ENCODE measurements at places on chromosomes 2 and 18.

DNA sequence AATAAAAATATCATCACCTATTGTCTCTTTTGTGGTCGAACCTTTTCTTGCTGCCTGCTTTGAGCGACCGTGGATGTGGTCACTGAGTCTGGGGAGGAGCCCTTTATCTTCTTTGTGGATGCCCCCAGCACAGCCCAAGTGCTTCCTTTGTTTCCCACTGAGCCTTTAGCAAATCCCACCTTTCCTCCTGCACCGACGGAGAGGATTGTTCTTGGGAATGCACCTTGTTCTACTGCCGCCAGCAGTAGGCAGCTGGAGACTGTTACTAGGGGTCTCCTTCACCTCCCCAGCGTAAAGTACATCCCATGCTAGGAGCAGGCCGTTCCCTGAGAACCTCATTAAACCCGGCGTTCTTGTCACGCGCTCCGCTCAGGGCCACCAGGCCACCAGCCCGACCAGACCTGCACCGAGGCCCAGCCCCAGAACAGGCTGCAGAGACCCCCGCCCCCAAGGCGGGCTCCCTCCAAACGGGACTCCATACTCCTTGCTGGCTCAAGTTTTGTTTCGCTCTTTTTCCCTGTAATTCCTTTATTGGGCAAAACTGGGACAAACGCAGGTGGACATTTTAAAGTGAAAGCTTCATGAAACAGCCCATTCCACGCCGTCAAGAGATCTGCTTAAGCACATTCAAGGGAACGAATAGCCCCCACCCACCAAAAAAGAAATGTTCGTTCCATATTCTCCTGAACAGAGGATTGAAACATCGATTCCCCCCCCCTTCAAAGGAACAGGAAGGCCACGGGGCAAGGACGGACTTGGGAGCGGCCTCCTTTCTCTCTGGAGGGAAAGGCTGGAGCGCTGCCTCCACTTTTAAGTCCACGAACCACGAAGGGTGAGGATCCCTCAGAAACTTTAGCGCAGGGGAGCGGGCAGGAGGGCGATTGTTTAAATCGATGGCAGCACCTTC, 1.1 kb upstream of the MAT2A start:
- DNase-seq = no peak

- no peak for DNase-seq
Observed at GRCh38 chr2:64455545-64455944, 1.6 kb downstream of the LGALSL start.

GRCh38 chr2:238501311-238501710, 74.6 kb downstream of the ASB1 start:
- DNase-seq = no peak

GRCh38 chr18:7946734-7947377, 379.7 kb downstream of the PTPRM start:
- peak; percentile 32 for DNase-seq

DNA sequence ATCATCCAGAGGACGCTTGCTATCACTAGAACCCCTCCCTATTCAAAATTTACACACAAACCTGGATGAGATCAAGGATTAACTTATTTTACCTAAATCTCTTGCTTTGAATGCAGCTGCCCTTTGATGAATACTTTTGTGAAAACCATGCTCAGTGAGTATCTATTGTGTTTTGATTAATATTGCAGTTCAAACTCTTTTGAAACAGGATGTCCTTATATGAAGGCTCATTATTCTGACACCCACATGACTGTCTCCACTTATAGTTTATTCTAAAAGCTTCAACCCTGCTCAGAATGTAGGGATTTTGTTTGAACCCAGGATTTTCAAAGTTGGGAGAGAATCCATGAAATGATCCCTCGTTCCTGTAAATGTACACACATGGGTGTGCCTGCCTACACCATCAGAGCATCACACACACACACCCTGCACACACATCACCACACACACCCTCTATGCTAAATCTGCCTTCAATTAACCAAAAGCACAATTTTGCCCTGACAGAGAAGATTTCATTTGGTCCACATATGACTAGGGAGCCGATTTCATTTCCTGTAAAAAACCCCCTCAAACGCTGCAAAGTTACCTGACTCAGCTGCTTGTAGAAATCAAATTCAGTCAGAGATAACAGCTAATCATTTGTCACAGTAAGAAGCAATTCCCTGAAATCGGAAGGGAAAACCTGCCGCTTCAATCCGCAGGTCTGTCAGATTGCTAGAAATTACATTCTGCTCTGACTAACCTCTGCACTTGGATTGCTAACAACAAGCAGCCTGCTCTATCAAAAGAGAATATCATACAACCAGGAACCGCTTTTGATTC, 65.2 kb downstream of the ZEB2 start:
- no peak for DNase-seq

DNA sequence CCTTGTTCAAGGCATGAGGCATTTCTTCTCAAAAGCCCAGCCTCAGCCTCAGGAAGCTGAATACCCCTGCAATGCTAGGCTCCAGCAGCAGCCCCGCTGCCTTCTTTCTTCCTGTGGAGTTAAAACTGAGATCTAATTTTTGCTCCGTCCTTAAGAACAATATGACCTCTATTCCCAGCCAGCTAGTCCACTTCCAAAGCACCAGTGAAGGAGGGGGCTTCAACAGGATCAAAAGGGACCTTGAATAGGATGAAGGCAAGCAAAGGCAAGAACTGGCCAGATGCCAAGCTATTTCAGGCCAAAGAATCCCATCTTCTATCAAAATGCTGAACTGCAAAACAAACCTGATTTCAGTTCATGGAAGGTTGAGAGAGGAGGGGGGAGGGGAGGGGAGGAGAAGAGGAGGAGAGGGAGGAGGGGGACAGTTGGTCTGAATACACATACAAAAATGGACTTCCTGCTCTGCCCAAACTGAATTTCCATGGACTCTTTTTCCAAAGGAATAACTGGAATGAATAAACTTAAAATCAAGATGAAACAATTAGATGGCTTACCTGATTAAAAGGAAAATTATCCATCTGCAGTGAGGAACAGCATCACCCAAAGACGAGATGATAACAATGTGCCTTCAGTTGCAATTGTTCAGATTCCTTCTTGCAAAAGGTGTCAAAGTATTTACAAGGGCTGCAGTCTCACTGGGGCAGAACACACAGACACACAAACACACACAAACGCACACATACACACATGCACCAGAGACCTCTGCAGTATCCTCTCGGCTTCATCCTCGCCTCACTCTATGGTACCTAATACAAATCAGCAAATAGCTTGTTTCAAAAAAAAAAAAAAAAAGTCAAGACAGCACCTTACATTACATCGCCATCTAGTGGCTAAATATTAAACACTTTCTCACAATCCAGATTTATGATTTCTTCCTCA, at the start of gene SCN1A:
TSS of gene SCN1A (minus strand) at position 804 of the 939 bp plus-strand sequence. CDS start 54,399 bp downstream, outside the sequence.
- DNase-seq = peak; percentile 52

DNA sequence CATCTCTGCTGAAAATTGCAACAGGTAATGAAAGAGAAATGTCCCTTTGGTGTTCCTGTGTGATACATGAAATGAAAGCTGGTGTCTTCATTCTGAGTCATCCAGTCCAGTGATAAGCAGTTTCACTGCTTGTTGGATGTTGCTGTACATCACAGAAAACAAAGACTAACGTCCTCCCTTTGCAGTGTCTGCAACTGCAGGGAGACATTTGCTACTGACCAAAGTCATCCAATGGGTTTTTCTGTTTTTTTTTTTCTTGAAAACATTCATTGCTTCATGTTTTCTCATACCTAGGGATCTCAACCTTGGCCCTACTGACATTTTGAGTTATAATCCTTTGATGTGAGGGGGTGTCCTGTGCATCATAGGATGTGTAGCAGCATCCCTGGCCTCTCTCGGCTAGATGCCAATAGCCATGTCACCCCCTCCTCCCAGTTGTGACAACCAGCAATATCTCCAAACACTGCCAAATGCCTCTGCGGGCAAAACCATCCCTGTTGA, 63.6 kb upstream of the FZD5 start:
- no peak for DNase-seq

DNA sequence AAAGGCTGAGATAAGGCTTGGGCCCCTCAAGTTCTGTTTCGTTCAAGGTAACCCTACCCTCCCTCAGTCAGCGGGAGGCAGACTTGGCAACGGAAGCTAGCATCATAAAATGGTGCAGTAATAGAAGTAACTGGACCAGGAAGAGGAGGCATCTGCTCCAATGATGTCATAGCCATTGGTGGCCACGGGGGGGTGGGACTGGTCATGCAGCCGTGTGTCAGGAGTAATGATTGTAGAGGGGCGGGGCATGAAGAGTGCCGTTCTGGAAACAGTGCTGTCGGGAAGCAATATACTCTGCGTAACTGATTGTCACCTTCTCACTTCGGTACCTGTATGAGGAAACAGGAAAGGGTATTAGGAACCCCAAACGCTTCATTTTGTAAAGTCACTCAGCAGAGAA, 6.9 kb upstream of the POLR2D start:
- no peak for DNase-seq

- no peak for DNase-seq
Observed at GRCh38 chr18:11802158-11802557, 49.1 kb upstream of the CHMP1B start.

DNA sequence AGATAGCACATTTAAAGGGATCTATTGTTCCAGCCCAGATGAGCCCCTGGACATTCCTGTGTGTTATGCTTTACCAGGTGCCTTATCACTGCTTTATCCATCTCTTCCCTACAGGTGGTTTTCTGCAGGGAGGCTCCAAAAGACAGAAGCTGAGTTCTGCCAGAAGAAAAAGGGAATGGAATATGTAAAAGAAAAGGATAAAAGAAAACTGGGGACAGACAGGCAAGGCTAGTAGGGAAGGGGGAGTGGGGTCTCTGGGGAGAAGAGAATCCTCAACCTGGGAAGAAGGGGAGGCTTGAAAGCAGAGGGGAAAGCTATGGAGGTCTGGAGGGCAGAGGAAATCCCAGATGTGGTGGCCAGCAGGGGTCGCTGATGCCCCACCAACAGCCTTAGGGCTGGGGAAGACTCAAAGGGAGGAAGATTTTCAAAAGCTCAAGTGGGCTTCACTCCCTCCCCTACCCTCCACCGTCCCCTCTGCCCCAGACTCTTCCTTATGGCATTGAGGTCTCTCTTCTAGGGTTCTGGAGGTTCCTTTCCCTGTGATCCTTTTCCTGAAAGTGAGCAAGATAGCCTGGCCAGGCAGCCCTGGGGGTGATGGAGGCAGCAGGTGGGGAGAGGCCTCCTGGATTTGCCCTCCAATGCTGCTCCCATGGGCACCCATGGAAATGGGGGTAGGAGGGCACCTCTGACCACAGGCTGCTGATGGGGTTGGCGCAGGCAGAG, 178.1 kb upstream of the PKDCC start:
- DNase-seq = peak; percentile 37

DNA sequence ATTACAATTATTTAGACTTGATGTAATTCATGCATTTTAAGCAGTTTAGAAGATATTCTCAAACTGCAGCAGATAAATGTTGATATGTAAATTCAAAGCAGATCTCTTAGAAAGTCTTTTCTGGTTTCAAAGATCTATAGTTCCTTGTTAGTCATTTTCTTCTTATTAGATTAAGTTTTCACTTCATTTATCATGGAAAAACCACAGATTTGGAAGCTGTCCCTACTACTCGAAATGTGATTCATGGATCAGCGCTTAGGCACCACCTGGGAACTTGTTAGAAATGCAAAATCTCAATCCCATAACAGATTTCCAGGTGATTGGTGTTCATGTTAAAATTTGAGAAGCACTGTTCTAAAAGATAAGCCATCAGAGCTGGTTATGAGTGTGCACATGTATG, 92.8 kb upstream of the CDH2 start:
- DNase-seq = no peak

DNA sequence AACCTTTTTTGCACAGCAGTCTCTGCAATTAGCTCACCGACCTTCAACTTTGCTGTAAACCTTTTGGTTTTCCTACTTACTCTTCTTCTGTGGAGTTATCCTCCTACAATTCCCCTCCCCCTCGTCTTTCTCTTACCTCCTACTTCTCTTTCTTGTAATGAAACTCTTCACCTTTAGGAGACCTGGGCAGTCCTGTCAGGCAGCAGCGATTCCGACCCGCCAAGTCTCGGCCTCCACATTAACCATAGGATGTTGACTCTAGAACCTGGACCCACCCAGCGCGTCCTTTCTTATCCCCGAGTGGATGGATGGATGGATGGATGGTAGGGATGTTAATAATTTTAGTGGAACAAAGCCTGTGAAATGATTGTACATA, 8.3 kb downstream of the TBR1 start:
- no peak for DNase-seq

DNA sequence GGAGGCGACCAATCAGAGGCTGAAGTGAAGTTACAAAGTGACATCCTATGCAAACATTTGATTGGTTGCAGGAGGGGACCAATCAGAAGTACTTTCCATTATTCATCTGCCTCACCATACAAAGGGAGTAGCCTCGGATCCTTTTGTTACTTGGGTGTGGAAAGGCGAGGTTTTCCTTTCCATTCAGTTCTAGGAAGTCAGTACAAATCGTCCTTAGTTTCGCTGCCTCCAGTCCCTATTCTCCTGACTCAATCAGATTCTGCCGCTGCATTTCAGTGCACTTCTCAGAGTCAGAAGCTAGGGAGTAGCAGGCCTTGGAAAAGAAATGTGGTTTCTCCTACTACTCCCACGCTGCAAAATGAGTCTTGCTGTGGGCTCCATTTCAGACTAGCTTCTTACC, 149.4 kb downstream of the DTNA start:
- no peak for DNase-seq

DNA sequence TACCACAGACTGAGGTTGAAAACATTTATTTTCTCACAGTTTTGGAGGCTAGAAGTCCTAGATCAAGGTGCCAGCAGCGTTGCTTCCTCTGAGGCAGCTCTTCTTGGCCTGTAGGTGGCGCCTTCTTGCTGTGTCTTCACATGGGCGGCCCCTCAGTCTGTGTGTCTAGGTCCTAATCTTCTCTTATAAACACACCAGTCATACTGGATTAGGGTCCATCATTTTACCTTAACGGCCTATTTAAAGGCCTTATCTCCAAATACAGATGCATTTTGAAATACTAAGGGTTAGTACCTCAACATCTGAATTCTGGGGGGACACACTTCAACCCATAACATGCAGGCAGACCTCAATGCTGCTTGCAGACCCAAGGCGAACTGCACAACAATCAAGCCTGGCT, 4.4 kb upstream of the RMC1 start:
- DNase-seq = peak; percentile 35

- no peak for DNase-seq
Observed at GRCh38 chr2:33380719-33381118, 95.7 kb upstream of the RASGRP3 start.

DNA sequence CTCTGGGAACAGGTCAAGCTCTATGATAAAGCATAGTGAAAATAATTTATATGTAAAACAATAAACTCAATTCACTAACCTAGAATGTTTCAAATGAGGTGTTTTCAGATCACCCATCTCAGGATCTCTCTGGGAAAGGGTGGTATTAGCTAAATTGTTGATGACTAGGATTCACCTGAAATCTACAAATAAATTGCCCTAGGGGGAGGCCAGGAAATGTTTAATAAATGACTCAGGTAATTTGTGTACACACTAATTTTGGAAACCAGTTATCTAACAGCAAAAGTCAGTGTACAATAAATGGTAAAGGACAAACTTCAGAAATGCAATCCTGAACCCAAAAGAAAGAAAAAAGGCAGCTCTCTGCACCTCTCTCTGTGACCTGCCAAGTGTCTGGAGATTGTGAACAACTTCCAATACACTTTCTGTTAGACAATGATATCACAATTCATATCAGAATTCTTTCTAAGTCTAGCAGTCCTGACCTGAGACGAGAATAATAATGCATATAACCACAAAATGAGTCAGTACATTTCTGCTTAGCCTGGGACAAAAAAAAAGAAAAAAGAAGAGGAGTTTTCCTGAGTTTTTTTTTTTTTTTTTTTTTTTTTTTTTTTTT, 760.0 kb downstream of the EPHA4 start:
- DNase-seq = no peak

GRCh38 chr2:226971770-226972169, 135.9 kb downstream of the RHBDD1 start:
- DNase-seq = no peak

Data from NCI-H774 (cell line).